Renal cortical epithelial cell (primary cell): ENCODE measurements at places on chromosomes 1 and 21. TPM values are rescaled to one million over a fixed set of nuclear protein-coding genes. Genes with fewer than 3 reads are reported as not detected.

Gene PDE9A
- 3.0 and 5.0 TPM in 2 replicates for total RNA-seq

Gene XCL2
- total RNA-seq = not detected in 2 replicates

- no peak for DNase-seq
These were observed 43.4 kb upstream of the GJB5 start for GRCh38 chr1:34711485-34711884.

DNA sequence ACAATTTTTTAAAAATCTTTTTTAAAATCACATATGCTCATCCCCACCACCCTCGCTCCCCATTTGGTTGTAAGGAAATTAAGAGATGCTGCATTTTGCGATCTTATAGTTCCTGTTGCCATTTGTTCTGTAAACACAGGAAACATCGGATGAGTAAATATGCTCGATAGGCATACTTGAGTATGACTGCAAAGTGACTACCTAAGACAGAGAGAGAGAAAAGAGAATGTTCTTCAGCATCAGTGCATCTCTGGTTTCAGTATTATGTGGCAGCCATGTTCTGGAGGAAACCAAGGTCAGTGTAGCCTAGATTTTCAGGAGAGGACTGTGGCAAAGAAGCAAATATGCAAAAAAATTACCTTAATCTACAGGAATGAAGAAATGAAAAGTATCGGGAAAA lies 265.5 kb upstream of the FMN2 start:
- DNase-seq = no peak
